Activated CD4-positive, alpha-beta memory T cell treated with anti-CD3 and anti-CD28 coated beads, Interleukin-2, amount 10 ng/mL, durations not matched to agents 7 days and 5 days (primary cell): ENCODE measurements at places on chromosomes 4 and X. TPM values are rescaled to one million over a fixed set of nuclear protein-coding genes. Genes with fewer than 3 reads are reported as not detected.

The TRMT10A gene
- total RNA-seq, result 10.4 TPM

The PWWP3B gene
- total RNA-seq, result not detected

The BCAP31 gene
- total RNA-seq, result 162 TPM

The THAP9 gene
- total RNA-seq, result 2.0 TPM

The DGAT2L6 gene
- total RNA-seq, result not detected

The AMELX gene
- total RNA-seq, result not detected

The ANKRD37 gene
- total RNA-seq, result 16.1 TPM

The CDKL2 gene
- 1.4 TPM for total RNA-seq

The ITIH6 gene
- total RNA-seq, result not detected

The KLHL13 gene
- total RNA-seq, result not detected

GRCh38 chr4:37464373-37465128 is 220.0 kb downstream of the NWD2 start:
- DNase-seq, result no peak

GRCh38 chrX:137565921-137566745 is at the start of gene ZIC3:
ZIC3 (plus strand) TSS chrX:137566127; CDS start chrX:137566692, 565 bp downstream.
- DNase-seq, result no peak

GRCh38 chr4:70632028-70632427 is 3.5 kb downstream of the ENAM start:
- DNase-seq, result no peak

DNA sequence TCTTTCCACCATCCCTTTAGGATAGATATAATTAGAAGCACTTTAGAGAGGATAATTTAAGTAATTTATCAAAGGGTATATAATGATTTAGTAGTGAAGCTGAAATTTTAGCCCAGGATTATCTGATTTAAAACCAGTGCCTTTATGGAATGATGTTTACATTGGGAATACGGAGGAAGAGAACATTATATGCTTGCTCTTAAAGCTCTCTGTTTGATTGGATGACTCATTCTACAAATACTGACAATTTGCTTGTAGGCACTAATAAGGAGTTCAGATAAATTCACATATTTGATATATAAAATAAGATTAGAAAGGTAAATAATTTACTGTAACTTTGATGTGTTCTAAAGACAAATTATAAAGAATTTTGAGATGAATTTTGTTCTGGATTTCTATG is 84.7 kb downstream of the SH3BGRL start:
- DNase-seq, result no peak

DNA sequence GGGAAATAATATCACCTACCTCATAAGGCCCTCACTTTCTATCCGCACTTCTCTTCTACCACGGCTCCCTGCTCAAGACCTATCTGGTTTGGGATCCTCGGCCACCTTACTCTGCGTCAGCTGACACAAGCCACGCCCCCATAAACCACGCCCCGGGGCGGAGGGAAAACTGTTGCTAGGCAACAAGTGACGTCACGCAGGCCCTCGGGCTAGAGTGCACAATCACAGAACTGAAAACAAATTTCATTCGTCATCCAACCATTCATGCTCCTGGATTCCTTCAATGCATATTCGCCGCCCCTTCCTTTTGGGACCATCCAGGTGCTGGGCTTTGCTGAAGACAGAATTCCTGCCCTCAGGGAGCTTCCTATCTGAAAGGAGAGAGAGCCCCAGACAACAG is 66.3 kb downstream of the SMC1A start:
- no peak for DNase-seq

DNA sequence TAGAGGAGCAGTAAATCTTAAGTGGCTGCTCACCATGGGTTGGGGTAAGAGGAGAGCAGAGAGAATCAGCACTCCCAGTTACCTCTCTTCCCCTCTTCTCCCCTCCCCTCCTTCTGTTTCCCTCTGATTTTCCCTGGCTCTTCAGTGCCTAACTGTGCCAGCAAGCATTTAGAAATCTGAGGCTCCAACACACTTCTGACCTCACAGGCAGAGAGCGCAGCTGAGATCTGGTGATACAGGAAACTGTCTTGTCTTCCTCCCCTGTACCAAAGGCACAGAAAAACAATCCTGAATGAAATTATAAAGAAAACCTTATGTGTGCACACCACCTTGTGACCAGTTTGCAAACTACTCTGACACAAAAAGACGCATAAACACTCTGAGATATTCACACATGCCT is 82.4 kb upstream of the SMIM10 start:
- peak; percentile 24 for DNase-seq

GRCh38 chr4:183876268-183876934 is 28.7 kb upstream of the STOX2 start:
- DNase-seq, result no peak

- DNase-seq, result no peak
Observed at GRCh38 chr4:95358421-95358820, 190.4 kb downstream of the UNC5C start.

DNA sequence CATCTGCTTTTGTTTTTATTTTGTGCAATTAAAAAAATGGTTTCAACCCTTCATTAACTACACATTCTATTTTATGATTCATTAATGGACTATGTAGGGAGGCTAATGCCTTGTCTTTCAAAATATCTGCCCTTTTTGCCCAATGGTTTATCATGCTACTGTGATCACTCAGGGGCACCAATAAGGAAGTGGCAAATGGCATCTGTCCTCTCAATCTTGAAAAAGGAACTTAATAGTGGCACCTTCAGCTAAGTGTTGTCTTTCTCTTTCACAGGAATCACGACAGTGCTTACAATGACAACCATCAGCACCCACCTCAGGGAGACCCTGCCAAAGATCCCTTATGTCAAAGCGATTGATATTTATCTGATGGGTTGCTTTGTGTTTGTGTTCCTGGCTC is 57.1 kb downstream of the COMMD8 start:
- no peak for DNase-seq

- DNase-seq, result no peak
Observed at GRCh38 chr4:168836490-168836889, 173.6 kb downstream of the CBR4 start.

GRCh38 chr4:159489646-159490045 is 386.8 kb downstream of the RAPGEF2 start:
- DNase-seq, result no peak

DNA sequence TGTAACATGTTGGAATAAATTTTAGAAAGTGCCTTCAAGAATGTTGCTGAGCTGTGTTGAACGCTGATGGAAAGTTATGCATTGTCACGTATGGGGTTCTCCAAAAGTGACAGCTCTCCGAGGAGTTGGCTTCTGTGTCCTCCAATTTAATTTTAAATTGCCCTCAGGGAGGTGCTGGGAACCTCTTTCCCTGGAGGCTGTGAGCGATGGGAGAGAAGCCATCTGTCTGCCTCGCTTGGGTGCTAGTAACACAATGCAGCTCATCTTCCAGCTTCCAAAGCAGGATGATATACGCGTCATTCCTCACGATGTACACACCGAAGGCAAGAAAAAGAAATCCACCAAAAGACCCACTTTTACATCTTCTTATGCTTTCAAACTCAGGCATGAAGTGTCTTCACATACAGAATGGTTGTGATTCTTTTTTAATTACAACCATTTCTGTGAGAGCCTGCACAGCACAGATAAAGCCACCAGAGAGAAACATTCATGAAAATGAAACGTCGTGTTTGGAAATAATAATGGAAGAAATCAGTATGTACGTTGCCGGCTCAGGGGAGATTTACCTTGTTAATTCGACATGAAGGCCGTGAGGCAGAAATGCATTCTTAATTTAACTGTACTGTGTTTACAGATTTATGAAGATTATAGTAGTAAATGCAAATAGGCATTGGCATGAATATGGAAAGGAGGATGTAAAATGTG is 218.9 kb downstream of the ASMT start:
- DNase-seq, result no peak

- DNase-seq, result peak; percentile 93
Observed at GRCh38 chrX:53081925-53082772, at the start of gene TSPYL2. TSPYL2 (plus strand) TSS chrX:53082367; CDS start chrX:53082499, 132 bp downstream.

DNA sequence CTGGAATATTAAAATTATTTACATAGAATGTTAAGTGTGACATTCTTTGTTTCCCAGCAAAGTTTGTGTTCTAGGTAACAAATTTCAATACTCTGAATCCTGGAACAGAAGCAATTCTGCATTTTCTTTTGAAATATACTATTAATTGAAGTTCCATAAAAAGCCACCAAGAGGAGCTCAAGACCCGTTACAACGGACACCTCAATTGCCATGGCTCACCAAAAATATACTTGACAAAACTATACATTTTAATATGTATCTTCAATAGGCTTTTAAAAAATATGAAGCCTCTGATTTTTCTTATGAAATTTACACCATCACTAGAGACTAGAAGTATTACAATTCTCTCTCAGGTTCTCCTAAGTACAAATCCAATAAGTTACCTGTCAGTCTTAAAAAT is 111.4 kb downstream of the NYX start:
- no peak for DNase-seq

GRCh38 chr4:135164601-135165000 is 963.0 kb upstream of the PABPC4L start:
- no peak for DNase-seq

DNA sequence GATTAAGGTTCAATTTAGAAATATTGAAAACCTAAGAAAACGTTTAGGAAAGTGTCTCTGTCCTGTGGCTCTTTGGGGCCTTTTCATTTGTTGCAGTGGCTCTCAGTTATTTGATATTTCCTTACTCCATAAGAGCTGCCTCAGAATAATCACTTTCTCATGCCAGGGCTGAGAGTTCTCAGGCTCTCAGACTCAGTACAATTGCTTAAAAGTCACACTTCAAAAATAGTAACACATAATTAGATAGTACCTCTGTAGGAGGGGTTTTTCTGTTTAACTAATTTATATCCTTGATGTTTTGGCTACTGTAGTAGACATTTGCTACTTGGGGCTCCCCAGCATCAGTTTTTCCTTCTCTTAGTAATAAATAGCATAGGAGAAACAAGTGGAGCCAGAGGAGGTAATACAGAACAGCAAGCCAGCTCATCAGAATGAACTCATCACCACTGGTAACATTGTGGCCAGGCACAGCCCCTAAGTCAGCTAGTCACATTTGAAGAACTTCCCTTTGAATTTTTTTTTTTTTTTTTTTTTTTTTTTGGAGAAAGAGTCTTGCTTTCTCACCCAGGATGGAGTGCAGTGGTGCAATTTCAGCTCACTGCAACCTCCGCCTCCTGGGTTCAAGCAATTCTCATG is 8.0 kb upstream of the HNRNPD start:
- DNase-seq, result no peak

- no peak for DNase-seq
Observed at GRCh38 chrX:30170900-30171299, 44.5 kb upstream of the MAGEB2 start.

GRCh38 chrX:34560180-34560579 is 96.9 kb downstream of the TMEM47 start:
- no peak for DNase-seq
